ENCODE measurements at places on chromosomes 7 and 10.

- no peak for DNase-seq
Measured at GRCh38 chr7:139457153-139457946, 26.1 kb downstream of the KLRG2 start.

GRCh38 chr7:34758111-34758601 is 100.1 kb downstream of the NPSR1 start:
- no peak for DNase-seq

DNA sequence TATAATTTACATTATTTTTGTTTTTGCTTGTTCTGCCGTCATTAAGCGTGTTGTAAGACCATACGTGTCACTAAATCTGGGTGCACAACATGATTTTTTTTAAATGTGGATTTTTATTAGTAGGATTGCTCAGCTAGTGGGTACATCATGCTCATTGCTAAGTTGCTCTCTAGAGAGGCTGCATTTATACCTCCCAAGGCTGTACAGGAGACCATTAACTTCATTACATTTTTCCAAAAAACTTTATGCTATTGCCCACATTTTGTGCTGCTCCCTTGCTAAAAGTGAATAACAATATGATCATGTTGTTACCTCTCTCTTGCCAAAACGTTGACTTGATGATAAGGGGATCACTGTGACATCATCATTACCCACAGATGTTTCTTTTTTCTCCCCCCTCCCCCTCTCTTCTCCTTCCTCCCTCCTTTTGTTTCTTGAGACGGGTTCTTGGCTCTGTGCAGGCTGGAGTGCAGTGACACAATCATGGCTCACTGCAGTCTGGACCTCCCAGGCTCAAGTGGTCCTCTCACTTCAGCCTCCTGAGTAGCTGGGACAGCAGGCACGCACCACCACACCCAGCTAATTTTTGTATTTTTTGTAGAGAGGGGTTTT is 65.1 kb downstream of the BMPR1A start:
- DNase-seq, result no peak

DNA sequence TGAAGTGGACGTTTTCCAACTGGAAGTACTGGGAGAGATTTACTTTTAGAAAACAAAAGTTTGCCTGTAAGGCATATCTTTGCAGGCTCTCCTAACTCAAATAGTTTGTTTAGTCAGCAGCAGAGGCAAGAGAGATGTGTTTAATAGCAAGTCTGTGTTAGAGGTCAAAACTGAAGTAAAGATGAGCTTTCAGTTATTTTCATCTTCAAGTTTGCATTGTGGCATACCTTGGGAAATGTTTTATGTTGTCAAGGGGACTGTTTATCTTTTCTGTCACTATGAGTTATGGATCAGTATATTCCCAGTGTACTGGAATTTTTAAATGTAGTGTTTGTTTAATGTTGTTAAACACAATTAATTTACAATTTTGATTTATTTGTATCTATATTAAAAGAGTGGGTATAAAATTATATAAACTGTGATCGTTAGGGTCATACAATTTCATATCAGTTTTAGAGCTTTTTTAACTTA is 169.7 kb upstream of the PPP1R3A start:
- no peak for DNase-seq

GRCh38 chr10:21194510-21194993 is 297.4 kb upstream of the NEBL start:
- peak; percentile 96 for DNase-seq

- no peak for DNase-seq
Measured at GRCh38 chr7:82631998-82632397, 188.4 kb upstream of the CACNA2D1 start.

GRCh38 chr10:132876993-132877431 is 65.4 kb downstream of the CFAP46 start:
- no peak for DNase-seq

GRCh38 chr7:122438006-122438405 is 133.5 kb upstream of the FEZF1 start:
- DNase-seq, result no peak

DNA sequence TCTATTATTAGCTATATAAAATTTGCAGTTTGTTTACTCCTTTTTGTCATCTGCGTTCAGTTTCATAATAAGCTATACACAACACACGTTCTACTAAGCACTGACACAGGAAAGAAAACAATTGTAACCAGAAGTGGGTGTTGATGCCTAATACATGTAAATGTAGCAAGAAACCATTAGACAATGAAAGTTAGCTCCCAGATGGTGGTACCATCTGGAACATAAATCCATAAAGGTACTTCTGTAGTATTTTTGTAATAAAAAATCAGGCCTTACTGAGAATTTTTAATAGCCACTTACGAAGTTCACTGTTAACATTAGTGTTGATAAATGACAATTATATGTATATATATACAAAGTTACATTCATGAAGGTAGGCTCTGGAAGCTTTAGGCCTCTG is 194.7 kb downstream of the KCND2 start:
- no peak for DNase-seq

DNA sequence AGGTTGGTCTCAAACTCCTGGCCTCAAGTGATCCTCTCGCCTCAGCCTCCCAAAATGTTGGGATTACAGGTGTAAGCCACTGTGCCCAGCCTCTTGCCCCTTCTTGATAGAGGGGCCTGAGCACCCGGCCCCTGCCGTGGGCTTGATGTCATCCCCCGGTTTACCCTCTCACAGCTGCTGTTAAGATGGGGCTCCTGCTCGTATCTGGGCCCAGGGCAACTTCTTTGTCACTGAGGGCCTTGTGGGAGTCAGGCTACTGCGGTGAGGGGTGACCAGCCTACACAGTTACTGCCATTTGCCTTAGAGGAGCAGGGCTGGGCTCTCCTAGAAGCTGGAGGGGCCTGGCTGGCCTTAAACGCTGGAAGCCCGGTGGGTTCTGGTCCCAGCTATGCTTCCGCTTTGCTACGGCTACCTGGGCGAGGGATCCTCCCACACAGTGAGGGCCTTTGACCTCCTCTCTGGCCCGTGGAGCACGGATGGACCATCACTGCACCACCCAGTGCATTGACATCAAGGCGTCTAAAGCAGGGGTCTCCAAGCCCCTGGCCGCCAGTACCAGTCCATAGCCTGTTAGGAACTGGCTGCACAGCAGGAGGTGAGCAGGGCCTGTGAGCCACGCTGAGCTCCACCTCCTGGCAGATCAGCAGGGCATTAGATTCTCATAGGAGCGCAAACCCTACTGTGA is 1.1 kb upstream of the TMEM130 start:
- no peak for DNase-seq

GRCh38 chr7:75727881-75728593 is 10.7 kb downstream of the HIP1 start:
- DNase-seq, result no peak

DNA sequence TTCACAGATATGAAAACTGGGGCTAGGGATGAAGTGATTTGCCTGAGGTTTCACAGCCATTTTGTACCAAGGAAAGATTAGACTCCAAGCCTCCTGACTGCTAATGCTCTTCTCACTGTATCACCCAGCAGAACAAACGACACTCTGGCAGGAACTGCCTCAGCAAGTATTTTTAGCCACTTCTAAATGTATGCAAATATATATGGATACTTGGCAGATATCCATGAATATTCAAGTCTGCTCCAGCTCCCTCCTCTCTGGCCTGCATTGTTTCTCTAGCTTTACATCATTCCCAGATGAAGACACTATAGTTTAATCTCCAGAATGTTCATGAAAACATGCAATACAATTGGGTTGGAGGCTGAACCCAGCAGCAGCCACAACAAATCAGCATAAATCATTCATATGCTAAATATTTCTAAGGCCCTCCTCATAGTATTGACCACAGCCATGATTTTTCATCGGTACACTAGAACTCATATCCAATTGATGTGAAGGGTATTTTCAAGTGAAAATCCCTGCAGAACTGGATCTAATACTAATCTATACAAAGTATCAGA is 65.5 kb downstream of the HPSE2 start:
- no peak for DNase-seq

- no peak for DNase-seq
Measured at GRCh38 chr7:33882040-33882837, 23.1 kb upstream of the BMPER start.

GRCh38 chr10:5242585-5242984 is 45.9 kb downstream of the AKR1C4 start:
- no peak for DNase-seq

GRCh38 chr7:70446448-70447143 is 685.3 kb upstream of the GALNT17 start:
- DNase-seq, result no peak
